Esophagus squamous epithelium (tissue), 5 donors: ENCODE measurements at places on chromosomes 12 and 14.

GRCh38 chr14:23409966-23410635 is 2.0 kb upstream of the MYH6 start:
- DNase-seq: no peak

GRCh38 chr12:109131154-109132050 is 15.0 kb downstream of the ACACB start:
- no peak for DNase-seq

GRCh38 chr12:24087294-24087693 is 137.8 kb upstream of the SOX5 start:
- no peak for DNase-seq

DNA sequence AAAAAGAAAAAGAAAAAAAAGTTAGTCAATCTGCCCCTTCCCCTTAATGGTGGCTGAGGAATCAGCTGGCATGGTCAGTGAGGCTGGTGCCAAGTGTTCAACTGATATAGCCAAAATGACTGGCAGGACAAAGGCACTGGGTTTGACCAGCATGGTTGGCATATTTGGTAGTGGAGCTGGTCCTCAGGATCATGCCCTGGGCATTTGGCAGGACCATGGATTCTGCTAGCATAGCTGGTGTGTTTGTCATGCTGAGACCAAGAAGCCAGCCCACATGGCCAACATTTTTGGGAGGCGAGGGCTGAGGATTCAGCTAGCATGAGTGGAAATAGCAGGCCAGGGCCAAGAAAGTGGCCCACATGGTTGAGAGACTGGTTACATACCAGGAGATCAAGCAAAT is 136.5 kb downstream of the FBXL14 start:
- DNase-seq: no peak

DNA sequence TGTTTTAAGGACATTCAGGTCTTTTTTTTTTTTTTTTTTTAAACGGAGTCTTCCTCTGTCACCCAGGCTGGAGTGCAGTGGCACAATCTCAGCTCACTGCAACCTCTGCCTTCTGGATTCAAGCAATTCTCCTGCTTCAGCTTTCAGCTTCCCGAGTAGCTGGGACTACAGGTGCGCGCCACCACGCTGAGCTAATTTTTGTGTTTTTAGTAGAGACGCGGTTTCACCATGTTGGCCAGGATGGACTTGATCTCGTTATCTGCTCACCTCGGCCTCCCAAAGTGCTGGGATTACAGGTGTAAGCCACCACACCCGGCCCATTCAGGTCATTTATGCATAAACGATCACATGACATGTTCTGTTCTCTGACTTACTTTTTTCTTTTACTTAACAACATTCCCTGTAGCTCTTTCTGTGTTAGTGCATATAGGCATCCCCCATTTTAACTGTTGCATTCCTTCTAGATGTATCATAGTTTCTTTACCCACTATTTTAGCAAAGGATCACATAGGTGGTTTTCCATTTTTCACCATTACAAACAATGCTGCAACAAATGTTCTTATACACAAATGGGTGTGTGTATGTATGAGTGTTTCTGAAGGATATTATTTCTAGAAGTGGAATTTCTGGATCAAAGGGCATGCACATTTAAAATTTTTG is 74.2 kb downstream of the ARF6 start:
- no peak for DNase-seq

GRCh38 chr12:74641694-74642093 is 104.1 kb downstream of the ATXN7L3B start:
- no peak for DNase-seq

GRCh38 chr14:100678469-100678828 is 48.2 kb upstream of the DLK1 start:
- no peak for DNase-seq

- no peak for DNase-seq
Observed at GRCh38 chr14:90760078-90760444, 56.2 kb downstream of the TTC7B start.

DNA sequence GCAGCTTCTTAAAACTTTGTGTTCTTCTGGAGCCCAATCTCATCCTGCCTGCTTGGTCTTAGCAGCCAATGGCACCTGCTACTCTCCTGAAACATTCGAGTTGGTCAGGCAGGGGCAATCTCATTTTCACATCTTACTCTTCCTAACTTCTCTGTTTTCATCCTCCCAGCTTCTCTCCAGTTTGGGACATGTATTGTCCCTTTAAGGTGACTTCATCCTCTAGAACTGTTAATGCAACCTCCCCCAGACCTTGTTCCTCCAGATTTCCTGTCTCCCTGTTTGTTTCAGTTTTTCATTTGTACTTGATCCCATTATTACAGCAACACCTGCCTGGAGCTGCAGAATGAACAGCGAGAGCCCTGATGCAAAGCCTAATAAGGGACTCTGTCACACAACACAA is 31.3 kb downstream of the SERPINA11 start:
- DNase-seq: no peak

GRCh38 chr14:70563869-70564268 is 29.1 kb upstream of the ADAM20 start:
- no peak for DNase-seq

DNA sequence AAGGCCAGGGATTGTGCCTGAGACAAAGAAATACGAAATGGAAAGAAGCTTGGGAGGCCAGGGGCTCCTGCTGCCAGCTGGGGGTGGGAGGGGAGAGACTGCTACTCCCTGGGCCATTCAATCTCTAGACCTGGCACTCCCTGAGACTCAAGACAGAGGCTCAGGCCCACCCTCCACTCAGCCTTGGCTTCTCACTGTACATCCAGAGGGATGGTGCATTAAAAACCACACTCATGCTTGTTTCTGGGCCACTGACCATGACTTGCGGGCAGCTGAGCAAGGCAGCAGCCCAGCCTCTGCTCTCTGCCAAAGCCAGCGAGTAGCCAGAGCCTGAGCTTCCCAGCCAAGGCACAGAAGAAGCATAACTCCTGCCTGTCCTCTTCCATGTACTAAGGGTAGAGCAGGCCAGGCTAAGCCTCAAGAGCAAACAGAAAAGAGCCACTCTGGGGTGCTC is 41.5 kb downstream of the PITPNM2 start:
- no peak for DNase-seq

GRCh38 chr14:97219431-97220017 is 422.3 kb downstream of the VRK1 start:
- no peak for DNase-seq

DNA sequence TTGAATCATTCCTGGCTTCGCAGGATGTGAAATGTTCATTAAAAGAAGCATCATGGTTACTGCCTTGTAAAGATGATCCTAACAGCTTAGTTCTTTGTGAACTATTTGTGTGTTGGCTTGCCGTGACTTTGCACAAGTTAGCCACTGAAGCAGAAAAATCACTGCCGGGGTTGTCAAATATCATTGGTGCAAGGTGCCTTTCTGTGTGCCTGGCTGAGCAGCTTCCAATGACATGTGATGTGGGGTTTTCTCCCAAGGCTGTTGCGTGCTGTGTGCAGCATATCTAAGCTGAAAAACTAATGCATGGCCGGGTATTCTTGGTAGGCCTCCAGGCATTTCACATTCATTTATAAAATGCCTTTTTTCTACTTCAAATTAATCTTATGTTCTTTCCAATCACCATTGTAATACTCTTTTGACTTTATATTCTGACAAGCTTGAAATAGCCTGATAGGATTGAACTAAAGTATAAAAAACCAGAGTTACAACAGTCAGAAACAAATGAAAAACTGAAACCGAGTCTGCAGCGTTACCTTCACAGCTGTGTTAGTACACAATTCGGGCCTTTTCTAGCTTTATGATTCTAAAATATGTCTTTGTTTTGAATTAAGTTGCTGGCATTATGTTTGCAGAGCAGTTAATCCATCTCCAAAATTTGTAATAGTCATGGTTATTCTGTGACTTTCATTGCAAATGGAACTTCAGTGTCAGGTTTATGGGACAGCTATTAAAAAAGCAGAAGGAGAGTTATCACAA is 222.1 kb downstream of the SYT1 start:
- DNase-seq: no peak

GRCh38 chr14:65438266-65438933 is 25.9 kb downstream of the FUT8 start:
- no peak for DNase-seq

DNA sequence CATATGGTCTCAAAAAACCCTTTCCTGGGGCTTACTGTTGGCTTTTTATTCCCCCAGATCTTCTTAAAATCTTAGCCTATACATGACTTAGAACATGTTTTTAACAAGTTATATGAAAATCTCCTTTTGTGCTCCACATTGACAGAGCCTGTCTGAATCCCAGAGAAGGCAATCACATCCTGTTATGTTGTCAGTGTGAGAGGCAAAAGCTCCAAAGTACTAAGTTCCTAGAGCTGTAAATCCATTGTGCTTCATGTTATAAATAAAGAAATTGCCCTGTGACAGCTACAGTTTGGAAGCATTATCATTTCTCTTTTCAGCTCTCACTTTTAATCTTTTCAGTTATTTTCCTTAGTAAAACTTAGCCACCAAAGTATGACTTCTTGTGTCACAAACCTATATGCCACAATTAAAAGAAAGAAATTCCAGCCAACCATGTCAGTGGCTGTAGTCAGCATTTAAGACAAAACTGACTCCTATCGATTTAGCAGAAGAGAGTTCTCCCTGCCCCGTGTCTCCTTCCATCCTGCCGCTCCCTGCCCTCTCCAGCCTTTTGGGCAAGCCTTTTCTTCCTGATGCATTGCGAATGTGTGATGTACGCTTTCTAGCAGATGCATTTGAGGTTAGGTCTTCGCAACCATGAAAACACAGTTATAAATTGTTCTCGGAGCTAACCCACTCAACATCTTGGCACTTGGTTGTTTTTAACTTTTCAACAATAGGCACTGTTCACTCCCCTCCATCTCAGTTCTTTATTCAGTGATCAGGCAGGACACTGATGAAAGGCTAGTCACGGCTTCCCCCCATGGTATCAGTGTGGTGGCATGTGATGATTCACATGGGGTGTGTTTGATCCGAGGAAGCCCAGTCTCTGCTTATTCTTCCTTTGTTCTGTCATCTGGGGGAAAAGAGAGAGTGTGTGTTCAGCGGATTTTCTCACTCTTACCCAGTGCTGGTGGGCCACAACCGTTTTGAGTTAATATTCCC is 143.5 kb downstream of the SSPN start:
- DNase-seq: no peak

DNA sequence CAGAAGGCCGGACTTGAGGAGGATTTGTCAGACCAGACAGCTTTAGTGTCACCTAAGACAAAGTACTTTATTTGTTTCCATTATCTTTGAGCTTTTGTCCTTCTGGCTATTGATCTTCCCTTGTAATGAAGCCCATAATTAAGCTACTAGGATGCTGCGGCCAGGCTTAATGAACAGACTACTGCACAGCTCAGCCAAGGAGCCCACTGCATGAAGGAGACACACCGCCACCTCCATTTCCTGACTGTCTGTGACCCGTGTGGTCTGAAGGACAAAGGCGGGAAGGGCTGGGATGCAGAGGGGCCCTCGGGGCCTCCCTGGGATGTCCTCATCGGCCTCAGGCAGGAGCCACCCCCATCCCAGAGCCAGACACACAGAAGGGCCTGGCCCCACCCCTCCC is 31.0 kb upstream of the GALNT9 start:
- no peak for DNase-seq

DNA sequence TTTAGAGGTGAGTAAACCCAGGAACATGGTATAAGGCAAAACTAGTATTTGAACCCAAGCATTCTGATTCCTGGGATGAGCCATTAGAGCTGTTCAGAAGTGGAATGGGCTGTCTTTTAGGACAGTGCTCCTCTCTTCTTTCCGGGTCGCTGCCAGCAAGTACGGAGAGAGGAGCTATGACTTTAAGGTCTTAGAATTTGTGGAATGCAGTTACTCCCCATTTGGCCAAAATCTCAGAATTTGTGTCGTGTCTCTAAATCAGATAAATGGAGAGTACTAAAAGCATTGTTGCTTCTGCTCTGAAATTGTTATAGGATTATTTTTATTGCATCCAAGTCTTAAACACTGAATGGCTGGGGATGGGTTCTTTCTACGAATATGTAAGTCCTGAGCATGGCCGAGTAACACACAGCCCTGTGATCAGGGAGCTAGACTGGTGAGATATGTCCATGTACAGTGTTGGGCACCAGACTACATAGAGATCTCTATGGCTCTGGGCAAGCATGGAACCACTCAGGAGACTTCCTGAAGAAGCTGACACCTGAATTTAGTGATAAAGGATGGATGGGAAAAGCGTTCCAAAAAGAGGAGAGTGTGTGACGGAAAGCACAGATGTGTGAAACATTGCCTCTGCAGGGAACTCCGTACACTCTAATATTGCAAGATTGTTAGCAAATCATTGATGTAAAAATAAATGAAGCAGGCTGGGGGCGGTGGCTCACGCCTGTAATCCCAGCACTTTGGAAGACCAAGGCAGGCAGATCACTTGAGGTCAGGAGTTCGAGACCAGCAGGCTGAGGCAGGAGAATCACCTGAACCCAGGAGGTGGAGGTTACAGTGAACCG is 184.7 kb downstream of the SRGAP1 start:
- DNase-seq: no peak

GRCh38 chr14:48274826-48275225 is 599.4 kb upstream of the MDGA2 start:
- no peak for DNase-seq

- no peak for DNase-seq
Observed at GRCh38 chr14:24958271-24958670, 91.7 kb downstream of the STXBP6 start.

DNA sequence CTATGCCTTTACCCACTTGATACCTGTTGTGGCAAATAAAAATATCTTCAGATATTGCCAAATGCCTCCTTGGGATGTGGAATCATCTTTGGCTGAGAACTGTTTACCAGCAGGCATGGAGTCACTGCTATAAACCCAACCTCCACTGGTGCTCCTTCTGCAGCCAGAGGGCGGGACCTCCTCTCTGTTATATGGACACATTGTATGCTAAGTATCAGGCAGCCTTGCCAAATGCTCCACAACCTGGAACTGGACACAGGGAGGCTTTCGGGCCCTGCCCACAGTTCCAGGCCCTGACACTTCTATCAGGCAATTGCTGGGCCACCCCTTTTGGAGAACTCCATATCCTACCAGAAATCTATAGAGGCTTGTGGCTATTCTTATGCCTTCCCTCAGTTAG is 201.0 kb downstream of the TMX1 start:
- DNase-seq: no peak

GRCh38 chr12:46892034-46892705 is 66.4 kb upstream of the SLC38A4 start:
- no peak for DNase-seq
